ENCODE measurements at places on chromosomes 2 and 18. TPM values are rescaled to one million over a fixed set of nuclear protein-coding genes. Genes with fewer than 3 reads are reported as not detected.

Gene TCF23
- not detected for total RNA-seq

Gene PROKR1
- total RNA-seq = not detected

Gene REEP1
- total RNA-seq = 0.11 TPM

Gene CABYR
- total RNA-seq = 7.2 TPM

Gene MARCHF4
- total RNA-seq = 3.1 TPM

Gene MAIP1
- total RNA-seq = 24.1 TPM

Gene GREB1
- total RNA-seq = 3.0 TPM

Gene SNX17
- total RNA-seq = 170 TPM

Gene SLC4A5
- total RNA-seq = 0.44 TPM

Gene TLX2
- total RNA-seq = not detected

Gene SGPP2
- not detected for total RNA-seq

Gene CCBE1
- 21.2 TPM for total RNA-seq

Measured in uterine smooth muscle cell (primary cell).